SIG-M5 (cell line): ENCODE measurements at places on chromosomes 16 and 17.

- DNase-seq = no peak
These were observed 24.9 kb downstream of the USP22 start for GRCh38 chr17:21017861-21018260.

DNA sequence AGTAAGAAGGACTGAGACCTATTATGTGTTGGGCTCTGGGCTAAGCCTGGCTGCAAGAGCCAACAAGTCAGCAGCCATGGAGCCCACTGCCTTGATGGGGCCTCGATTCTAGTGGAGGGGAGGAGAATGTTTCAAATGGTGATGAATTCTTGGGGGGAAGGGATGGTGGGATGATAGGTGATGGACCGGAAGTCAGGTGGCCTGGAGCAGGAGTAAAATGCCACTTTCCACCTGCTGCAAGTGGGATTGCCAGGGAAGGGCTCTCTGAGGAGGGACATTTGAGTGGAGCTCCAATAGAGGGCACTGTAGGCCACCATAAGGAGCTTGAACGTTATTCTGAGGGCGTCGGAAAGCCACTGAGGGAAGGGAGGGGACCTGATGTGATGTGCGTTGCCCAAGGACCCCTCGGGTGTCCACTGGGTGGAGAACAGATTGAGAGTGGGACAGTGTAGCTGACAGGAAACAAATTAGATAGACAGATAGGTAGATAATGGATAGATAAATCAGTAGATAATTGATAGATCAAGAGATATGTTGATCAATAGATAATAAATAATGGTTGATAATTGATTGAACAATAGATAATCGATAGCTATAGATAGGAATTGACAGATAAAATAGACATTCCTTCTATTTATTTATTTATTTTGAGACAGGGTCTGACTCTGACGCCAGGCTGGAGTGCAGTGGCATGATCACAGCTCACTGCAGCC, 18.2 kb upstream of the NXPH3 start:
- DNase-seq = no peak

GRCh38 chr17:36885153-36885735, 52.0 kb upstream of the LHX1 start:
- no peak for DNase-seq

DNA sequence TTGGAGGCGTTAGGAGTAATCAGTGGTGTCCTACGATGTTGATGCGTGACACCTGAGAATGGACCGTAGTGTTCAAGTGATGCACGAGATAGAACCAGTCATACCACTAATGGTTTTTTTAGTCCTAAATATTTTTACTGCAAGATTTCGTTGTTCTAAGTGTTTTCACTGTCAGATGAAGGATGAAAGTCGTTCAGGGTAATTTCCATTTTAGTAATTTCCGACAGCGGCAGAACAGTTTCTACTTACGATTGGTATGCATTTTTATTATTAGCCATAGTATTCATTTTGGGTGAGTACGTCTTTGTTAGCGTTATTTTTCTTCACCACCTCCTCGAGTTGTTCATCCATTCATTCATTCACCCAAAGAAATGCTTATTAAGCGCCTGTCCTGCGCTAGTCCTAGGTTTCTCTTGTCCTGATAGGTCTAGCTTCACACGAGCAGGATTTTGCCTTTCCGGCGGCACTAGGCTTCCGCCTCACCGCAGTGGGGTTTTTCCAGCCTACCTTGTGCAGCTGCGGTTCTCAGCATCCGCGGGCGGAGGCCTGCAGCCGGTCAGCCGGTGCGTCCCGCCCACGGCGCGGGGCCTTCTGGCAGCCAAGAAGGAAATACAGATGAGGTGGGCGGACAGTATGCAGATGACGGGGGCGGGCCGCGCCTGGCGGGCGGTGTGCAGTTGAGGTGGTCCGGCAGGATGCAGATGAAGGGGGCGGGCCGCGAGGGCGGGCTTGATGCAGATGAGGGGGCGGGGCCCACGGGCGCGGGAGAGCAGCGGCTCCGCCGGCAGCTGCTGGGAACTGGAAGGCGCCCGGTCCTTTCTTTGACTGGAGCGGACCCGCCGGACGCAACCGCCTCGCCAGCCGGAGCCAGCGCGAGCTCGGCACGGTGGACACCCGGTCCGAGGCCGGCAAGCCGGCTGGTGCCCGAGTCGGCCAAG, 146.4 kb downstream of the SPECC1 start:
- peak; percentile 79 for DNase-seq

- DNase-seq = no peak
These were observed 241.0 kb downstream of the GRIN2A start for GRCh38 chr16:9941245-9941644.

DNA sequence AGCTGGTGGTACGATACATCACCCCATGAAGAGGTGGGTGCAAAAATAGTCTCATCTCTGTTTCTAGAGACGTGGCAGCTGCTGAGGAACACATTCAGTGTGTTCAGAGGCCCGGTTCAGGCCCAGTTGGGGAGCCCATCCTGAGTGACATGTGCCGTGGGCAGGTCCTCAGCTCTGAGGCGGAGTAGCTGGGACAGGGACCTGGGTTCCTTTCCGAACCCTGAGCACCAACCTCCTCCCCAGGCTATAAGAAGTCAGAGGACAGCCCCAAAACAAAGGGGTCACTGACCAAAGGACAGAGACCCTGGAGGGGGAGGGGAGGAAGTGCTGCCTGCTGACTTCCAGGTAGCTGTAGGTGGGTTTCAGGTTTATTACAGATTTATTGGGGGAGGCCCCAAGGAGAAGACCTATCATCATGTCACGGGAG, 5.1 kb downstream of the LDHD start:
- no peak for DNase-seq

DNA sequence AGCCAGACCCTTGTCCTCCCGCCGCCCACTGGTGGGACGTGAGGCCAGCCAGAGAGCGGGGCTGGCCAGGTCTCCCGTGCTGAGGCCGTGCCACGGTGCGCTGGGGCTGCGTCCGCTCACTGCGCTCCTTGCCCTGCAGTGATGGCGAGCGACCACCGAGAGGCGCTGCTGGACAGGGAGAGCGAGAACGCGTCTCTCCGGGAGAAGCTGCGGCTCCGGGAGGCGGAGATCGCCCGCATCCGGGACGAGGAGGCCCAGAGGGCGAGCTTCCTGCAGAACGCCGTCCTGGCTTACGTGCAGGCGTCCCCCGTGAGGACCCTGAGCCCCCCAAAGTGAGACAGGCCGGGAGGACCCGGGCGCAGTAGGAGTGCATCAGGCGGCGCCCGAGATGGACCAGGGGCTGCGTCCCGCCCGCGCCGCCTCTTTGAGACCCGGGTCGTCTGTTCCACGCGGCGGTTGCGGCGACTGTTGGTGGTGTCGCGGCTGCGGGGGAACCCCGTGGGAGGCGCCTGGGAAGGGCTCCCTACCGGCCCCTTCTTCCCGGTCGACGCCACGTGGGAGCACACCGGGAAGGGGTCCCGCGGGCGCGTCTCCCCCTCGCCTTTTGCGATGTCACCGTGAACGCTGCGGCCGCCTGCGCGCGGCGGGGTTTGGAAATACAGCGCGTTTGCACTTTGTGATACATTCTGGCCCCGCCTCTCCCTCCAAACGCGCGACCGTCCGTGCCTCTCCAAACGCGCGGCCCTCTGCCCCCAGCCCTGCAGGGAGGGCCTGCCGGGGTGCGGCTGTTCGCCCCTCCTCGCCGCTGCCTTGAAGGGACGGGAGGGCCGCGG, 792 bp upstream of the RAC3 start:
- DNase-seq = no peak

GRCh38 chr17:79410681-79411080, 200.2 kb downstream of the RBFOX3 start:
- DNase-seq = no peak

- DNase-seq = no peak
These were observed 492.2 kb downstream of the KCNJ2 start for GRCh38 chr17:70661342-70662222.

DNA sequence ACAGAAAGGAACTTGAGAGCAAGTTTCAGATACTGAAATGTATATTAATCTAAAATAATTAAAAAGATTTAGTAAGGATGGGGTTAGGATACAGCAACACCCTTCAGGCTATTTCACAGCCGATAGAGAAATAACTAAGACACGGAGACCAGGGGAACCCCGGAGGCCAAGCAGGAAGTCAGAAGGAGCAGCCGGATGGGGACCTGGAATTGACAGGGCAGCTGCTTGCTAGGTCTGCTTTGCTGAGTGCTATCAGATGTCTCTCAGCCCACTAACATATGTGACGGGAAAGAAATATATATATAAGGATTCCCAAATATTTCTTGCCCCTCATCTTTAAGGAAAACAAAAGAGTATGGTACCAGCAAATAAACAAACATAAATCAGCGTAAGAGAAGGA, 154.1 kb upstream of the CDH5 start:
- no peak for DNase-seq

GRCh38 chr17:43857141-43857540, 10.2 kb downstream of the CD300LG start:
- DNase-seq = no peak

- DNase-seq = no peak
These were observed 558 bp downstream of the SOX15 start for GRCh38 chr17:7589204-7589868.

GRCh38 chr17:61764846-61765245, 98.5 kb downstream of the BRIP1 start:
- DNase-seq = no peak

DNA sequence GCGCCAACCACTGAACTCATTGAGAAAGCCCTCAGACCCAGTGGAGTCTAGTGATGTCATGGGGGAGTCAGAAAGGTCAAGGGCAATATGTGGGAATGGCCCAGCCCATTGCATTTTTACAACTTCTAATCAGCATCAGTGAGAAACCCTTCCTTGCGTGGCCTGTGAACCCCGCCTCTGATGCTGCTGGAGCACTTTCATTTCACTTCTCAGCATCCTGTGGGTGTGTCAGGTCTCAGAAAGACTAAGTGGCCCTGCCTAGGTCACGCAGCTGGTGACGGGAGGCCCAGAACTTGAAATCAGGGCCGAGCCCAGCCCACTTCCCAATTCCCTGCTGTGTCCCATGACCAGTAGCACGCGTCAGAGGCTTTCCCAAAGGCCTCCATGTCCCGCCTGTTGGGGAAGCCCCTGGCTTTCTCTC, 6.1 kb downstream of the DNAI2 start:
- no peak for DNase-seq

GRCh38 chr16:29910819-29911675, 10.8 kb downstream of the ASPHD1 start:
- no peak for DNase-seq

GRCh38 chr17:9833922-9834321, 8.2 kb downstream of the GLP2R start:
- no peak for DNase-seq

DNA sequence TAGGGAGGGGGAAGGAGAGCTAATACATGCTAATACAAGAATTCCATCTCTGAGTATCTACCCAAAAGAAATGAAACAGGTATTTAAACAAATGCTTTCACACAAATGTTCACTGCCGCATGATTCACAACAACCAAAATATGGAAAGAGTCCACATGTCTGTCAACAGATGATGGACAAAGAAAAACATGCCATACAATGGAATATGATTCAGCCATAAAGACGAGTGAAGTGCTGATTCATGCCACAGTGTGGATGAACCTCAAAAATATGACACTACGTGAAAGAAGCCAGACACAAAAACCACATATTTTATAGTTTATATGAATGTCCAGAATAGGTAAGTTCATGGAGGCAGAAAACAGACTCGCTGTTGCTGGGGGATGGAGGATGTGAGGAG, 321.4 kb downstream of the FOXL1 start:
- no peak for DNase-seq

- no peak for DNase-seq
These were observed 3.3 kb upstream of the USP31 start for GRCh38 chr16:23152386-23153178.

DNA sequence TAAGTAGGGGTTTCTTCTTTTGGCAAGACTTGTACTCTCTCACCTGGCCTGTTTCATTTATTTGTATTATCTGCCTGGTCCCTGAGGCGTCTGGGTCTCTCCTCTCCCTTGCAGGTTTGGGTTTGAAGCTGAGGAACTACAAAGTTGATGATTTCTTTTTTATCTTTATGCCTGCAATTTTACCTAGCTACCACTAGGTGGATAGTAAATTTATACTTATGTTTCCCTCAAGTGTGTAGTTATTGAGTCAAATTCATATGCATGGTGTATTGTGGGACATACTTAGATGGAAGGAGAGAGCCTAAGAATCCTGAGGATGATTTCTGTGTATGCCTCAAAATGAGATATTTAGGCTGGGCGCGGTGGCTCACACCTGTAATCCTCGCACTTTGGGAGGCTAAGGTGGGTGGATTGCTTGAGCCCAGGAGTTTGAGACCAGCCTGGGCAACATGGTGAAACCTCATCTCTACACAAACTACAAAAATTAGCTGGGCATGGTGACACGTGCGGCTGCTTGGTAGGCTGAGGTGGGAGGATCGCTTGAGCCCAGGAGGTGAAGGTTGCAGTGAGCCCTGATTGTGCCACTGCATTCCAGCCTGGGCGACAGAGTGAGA, 13.6 kb downstream of the TMEM98 start:
- DNase-seq = no peak
